Activated effector memory CD4-positive, alpha-beta T cell treated with Interleukin-2 at 50 U/mL for 16 hours (primary cell): ENCODE measurements at places on chromosomes 3 and 15.

DNA sequence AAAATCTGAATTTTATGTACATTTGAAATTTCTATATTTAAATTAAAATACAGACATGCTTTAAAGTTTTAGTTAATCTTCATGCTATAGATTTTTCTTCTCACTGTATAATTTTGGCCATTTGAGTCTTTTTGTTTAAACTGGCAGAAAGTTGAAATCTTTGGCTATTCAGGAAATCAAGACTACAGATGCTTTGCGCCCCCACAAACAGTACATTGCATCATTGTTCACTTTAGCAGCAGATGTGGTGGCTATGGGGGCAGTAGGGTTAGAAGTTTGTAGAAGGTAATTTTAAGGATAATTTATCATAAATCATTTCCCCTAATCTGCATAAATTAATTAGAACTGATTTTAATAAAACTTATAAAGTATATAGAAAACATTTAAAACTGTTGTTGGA is 20.9 kb downstream of the SPPL2A start:
- DNase-seq = no peak

- no peak for DNase-seq
Measured at GRCh38 chr15:100781961-100782530, 97.6 kb upstream of the ALDH1A3 start.

DNA sequence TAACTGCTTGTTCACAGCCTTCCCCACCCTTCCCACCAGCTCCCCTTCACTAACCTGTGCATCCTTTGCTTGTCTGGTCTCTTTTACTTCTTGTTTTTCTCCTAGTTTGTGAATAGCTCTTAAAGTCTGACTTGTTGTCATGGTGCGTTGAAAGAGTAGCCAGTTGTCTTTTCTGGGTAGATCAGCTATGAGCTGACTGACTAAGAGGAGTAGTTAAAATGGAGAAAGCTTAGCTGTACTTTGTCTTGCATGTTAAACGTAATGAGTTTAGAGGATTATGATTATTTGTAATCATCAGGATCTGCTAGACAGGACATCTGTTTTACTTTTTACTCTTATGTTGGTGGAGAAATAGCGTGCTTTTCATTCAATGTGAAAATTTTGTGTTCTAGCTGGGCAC is 35.9 kb downstream of the ATP2C1 start:
- DNase-seq = no peak

DNA sequence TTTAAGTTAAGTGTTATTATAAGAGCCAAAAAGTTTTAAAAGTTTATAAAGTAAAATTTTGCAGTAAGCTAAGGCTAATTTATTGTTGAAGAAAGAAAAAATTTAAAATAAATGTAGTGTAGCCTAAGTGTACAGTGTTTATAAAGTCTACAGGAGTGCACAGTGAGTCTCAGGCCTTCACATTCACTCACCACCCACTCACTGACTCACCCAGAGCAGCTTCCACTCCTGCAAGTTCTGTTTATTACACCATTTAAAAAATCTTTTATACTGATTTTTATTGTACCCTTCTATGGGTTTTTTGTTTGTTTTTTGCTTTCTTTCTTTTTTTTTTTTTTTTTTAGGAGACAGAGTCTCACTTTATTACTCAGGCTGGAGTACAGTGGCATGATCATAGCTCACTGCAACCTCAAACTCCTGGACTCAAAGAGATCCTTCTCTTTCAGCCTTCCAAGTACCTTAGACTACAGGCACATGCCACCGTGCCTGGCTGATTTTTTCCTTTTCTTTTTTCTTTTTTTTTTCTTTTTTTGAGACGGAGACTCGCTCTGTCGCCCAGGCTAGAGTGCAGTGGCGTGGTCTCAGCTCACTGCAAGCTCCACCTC is 25.9 kb downstream of the CSTA start:
- no peak for DNase-seq

GRCh38 chr3:161221806-161222600 is 892 bp downstream of the NMD3 start:
- no peak for DNase-seq

DNA sequence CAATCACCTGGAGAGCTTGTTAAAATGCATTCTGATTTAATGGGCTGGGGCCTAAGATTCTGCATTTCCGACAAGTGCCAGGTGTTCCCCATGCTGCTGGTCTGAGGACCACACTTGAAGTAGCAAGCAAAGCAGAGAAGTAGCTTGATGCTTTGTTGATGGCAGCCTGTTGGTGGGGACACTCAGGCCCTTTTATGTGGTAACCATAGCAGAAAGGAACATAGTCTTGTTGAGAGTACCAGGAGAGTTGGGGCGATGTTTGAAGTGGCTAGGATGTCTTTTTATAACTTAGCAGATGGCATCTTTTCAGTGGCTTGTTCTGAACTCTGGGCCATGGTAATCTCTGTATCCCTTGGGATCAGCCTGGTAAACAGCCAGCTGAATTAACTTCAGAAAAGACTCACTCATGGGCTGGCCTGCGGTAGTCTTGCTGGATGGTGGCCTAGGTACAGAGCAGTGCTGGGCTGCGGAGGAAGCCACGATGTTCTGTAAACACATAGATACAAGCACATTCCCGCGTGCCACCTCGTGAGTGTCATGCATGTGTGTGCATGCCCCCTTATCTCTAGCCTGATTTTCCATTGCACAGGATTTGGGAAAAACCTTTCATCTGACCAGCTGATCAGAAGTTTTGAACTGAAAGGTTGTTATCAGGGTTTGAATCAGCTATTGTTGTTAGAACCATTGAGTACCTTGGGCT is 292.4 kb upstream of the LRRFIP2 start:
- DNase-seq = no peak

- no peak for DNase-seq
Measured at GRCh38 chr3:117404141-117404540, 694.6 kb downstream of the TUSC7 start.

DNA sequence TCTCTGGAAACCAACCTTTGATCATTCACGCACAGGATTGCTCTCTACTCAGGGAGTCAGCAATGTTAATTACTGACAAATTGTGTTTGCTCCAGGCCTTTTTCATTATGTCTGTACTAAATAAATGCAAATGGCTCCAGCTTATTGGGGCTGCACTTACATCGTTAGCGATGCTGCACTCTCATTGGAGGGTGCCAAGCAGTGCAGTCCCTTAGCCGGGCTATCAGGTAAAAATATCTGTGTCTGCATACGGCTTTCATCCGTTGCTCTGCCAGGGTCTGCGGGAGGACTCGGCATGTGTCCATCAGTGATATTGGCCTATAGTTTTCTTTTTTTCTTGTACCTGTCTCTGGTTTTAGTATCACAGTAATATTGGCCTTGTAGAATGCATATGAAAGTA is 471.5 kb upstream of the CADM2 start:
- no peak for DNase-seq

DNA sequence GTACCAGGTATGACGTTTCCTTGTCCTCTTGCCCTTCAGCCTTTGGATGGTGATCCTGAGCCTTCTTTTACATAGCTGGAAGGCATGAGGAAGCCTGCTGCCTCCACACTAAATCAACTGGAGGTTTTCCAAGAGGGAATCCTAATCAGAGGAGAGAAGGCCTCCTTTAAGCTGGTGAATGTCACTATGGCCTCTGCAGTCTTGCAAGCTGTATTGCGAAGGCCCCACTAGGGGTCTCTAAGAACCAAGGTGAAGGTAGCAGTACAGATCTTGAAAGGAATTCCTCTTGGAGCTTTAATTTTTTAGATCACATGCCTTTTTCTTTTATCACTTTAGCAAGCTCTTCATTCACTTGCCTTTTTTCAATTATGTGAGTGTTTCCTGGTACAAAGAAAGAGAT is 119.2 kb downstream of the GHSR start:
- DNase-seq = no peak

- DNase-seq = no peak
Measured at GRCh38 chr15:42577514-42578031, 2.2 kb downstream of the STARD9 start.

DNA sequence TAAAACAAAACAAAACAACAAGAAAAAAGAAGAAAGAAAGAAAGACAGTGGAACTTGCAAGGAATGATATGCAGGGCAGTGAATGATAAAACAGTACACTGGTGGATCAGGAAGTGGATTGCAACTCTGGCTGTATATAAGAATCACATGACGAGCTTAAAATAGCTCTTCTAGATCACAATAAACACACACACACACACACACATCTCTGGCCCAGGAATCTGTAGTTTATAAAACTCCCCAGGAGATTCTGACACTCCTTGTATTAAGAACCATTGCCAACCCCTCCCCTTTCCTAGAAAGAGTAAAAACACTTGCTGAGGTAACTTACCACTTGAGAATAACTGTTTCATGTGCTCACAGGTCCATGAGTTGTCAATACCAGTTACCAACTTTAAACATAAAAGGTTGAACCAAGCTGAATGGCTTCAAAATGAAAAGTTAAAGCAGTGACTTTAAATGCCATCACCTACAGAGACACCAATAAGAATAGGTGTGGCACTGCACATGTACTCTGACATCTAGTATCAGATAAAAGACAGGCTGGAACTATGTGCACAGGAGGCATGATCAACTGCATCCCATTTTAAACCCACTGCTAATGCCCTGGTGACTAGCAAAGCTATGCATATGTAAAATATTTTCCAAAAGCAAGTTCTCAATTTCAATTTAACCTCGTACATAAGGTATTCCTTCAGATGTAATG is 3.9 kb downstream of the CPOX start:
- no peak for DNase-seq

- no peak for DNase-seq
Measured at GRCh38 chr15:60096157-60096556, 92.0 kb downstream of the FOXB1 start.

DNA sequence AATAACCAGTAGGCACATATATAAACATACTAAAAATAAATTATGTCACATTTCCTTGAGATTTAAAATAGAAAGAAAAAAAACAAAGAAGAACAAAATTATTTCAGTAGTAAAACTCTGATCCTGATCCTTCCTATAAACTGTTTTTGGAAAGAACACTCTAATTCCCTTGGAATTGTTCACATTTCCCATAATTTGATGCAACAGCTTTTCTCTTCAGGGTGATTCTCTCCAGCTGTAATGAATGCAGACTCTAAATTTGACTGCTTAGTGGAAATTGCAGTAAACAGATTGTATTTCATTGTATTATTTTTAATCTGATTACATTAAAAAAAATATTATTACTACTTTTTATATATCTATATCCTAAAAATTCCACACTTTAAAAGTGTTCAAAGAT is 70.2 kb upstream of the ABI3BP start:
- DNase-seq = no peak

DNA sequence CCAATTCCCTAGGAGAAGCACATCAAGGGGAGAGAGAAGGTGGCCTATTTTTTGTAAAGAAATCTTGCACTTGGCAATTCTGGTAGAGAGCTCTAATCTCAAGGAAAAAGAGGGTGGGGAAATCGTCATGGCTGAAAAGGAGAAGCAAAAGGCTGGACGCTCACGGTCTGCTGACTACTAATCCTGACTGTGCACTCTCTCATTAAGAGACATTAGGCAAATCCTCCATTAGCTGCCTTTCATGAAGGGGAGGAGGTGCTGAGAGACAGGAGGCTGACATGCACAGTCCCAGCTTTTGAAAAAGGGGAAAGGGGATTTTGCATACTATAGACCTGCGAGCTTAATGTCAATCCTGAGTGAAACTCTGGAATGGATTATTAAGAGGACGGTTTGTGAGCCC is 170.0 kb downstream of the NR2F2 start:
- no peak for DNase-seq

GRCh38 chr3:73332558-73332957 is 271.1 kb downstream of the EBLN2 start:
- DNase-seq = no peak

GRCh38 chr3:61966200-61966599 is 404.8 kb downstream of the PTPRG start:
- DNase-seq = no peak

DNA sequence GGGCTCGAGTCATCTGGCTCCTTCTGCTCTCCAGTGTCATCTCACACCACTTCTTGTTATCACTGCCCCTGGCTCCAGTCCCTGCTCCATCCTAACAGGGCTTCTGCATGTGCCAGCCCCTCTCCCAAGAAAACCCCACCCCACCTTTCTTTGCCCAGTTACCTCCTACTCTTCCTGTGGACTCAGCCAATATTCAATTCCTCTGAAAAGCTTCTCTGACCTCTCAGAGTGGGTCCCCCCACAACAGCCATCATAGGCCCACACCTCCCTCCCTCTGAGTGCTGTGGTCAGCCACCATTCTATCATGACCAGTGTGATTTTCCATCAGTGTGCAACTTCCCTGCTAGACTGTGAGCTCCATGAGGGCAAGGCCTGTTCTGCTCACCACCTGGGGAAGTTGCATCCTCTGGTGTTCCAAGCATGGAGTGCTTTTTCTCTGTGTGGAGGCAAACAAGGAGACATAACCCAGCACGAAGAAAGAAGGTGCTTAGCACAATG is 71.6 kb downstream of the ADCY5 start:
- DNase-seq = no peak

GRCh38 chr3:123333401-123333800 is 115.5 kb downstream of the ADCY5 start:
- DNase-seq = no peak

DNA sequence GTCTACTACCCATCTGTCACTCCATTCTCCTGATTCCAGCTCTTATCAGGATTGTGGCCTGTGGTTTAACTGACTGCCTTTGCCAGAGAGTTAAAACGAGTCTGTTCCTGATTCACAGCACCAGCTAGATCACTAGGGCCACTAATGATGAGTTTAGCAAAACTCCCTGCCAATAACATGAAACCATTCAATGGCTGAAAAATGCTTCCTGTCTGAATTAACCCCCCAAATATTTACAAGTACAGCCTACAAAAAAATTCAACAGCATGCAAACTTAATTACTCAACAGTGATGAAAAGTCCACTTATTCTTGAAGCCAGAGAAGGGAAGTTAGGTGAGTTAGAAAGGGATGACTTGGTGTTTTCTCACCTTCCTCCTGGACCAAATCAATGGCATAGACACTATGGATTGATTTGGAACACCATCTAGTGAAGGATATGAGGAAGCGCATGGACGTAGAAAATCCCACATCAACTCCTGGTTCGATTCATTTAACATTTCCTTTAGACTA is 141.4 kb downstream of the TGFBR2 start:
- no peak for DNase-seq

GRCh38 chr3:38640661-38641452 is 8.6 kb downstream of the SCN5A start:
- DNase-seq = no peak

- no peak for DNase-seq
Measured at GRCh38 chr3:101963902-101964362, 114.6 kb downstream of the NFKBIZ start.

DNA sequence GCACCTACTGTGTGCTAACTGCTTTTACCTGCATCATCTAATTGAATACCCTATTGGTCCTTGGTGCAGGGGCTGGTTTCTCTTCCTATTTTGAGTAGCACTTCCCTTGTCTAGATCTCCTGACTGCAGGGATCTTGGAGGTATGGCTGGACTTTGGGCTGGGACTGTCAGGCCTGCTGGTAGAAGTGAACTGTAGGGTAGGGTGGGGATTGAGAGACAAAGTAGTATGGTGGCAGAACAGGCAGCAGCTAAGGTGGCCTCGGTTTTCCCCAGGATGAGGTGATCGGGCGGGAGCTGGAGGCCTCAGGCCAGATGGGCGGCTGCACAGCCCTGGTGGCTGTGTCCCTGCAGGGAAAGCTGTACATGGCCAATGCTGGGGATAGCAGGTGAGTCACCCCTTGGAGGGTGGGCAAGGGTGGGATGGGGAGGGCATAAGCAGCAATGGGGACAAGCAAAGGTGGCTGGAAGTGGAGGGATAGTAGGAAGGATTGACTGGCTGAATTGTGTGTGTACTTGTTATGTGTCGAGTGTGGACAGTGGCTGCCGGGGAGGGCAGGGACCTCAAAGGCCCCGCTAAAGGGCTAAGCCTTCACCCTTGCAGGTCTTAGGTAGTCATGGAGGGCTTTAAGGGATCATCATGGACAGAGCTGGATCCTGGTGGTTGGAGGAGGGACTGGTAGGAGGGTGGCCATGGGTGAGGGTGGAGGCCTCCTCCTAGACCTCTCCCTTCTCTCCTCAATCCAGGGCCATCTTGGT is 2.0 kb downstream of the PPM1M start:
- peak; percentile 0 for DNase-seq
